ENCODE measurements at places on chromosomes 5 and 9.

- no peak for DNase-seq
Measured at GRCh38 chr9:110258690-110259091, 2.4 kb upstream of the TXN start.

- no peak for DNase-seq
Measured at GRCh38 chr9:92807757-92808725, 43.4 kb upstream of the BICD2 start.

DNA sequence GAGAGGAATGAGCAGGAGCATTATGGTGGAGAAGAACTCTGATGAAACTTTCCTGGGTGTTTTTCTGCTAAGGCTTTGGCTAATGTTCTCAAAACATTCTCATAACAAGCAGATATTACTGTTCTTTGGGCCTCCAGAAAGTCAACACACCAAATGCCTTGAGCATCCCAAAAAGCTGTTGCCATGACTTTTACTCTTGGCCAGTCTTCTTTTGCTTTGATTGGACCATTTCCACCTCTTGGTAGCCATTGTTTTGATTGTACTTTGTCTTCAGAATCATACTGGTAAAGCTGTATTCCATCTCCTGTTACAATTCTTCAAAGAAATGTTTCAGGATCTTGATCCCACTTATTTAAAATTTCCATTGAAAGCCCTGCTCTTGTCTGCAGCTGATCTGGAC, 139.6 kb downstream of the MAN2A1 start:
- DNase-seq: no peak

DNA sequence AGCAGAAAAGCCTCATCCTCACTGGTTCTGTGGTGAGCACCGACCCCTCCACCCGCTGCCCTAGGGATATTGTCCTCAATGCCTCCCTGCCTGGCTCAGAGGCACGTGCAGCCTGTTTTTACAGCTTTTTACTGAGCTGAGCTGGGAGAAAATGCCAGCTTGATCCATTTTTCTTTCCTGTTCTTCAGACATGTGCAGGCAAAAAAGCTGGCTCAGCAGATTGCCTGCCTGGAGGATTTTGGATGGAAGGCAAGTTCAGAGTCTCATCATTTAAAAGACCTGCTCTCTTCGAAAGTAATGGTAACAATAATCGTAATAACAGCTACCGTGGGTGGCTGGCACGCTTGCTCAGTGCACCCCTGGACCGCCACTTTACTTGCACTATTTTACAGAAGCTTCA, 135.0 kb upstream of the SMIM23 start:
- DNase-seq: no peak

- no peak for DNase-seq
Measured at GRCh38 chr5:36635721-36636390, 29.4 kb downstream of the SLC1A3 start.

DNA sequence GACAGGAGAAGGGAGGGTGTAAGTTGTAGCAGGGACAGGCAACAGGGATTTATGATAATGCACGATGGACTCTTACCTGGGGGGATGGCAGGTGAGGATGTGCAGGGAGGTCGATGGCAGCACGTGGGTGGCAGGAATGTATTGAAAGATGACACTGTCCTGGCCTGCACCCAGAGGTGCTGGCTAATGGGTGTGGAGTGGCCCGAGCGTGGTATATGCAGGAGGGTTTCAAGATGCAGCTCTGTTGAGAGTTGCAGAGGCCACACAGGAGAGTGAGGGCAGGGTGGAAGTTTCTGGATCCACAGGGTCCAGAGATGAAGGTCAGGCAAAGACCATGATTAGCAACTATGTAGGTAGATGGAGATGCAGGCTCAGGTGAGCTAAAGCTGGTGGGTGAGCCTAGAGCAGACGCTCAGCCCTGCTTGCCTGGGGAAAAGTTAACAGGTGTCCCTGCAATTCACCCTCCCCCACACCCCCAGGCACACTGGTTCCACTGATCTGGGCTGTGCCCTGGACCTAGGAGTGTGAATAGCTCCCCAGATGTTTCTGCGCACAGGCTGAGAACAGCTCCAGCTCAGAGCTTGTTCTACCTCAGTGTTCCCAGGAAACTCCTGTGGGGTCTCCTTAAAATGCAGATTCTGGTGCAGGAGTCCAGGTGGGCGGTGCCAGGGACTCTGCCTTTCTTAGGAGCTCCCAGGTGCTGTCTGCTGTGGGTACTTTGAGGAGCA, 21.5 kb upstream of the S1PR3 start:
- no peak for DNase-seq

DNA sequence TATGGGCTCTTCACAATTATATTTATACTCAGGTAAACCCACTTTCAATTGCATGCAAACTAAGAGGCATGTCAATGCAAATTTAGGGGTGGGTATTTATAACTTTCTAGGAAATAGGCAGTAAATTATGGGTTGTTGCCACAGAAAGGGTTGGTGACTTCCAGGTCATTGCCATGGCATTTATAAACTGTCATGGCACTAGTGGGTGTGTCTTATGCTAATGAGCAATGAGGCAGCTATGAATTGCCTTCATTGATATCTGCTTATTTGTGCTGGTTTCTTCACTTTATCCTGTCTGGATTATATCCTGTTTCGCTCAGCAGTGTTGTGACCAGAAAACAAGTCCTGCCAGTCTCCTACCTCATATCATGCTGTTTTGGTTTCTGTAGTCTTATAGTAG, 597.3 kb upstream of the DAB2 start:
- DNase-seq: no peak

- no peak for DNase-seq
Measured at GRCh38 chr5:161847941-161848391, at the start of gene GABRA1. TSS of gene GABRA1 (plus strand) at chr5:161848120. CDS start at chr5:161850811, 2,691 bp downstream.

DNA sequence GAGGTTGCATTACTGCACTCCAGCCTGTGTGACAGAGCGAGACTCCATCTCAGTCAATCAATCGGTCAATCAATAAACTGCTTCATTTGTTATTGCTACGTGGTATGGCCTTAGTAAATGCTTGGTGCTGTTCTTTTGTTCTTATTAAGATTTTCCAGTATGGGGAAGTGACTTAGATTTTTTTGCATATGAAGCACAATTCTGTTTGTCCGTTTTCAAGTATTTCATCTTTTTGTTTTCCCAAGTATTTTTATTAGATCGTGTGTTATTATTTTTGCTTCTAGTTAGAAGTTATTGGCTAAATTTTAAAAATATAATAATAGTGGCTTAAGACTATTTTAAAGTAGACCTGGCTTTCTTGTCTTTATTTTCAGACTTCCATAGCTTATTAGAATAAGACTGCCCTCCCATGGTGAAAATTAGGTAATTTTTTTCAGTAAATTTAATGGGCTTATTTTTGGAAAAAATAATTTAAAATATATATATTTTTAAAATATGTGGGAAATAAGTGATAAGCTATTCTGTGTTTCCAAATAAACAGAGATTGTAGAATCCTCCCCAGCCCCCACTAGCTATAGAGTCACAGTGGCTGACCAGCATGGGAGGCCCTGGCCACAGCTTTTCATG, 14.7 kb upstream of the OMD start:
- DNase-seq: no peak

DNA sequence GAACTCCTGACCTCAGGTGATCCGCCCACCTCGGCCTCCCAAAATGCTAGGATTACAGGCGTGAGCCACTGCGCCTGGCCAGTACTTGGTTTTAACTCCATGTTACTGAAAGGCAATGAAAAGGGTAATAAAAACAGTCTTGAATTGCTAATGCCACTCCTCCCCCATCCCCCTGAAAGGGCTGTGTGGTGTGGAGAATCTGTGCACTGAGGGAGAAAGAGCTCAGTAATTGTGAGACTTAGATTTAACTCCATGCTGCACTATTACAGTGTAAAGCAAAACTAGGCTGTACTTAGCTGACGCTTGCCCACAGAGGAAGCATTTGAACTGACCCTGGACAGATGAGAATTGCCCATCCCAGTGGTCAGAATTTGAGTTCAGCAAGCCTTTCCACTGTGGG, 1662.4 kb upstream of the ACO1 start:
- no peak for DNase-seq

- DNase-seq: no peak
Measured at GRCh38 chr5:9833871-9834270, 203.7 kb upstream of the TAS2R1 start.

DNA sequence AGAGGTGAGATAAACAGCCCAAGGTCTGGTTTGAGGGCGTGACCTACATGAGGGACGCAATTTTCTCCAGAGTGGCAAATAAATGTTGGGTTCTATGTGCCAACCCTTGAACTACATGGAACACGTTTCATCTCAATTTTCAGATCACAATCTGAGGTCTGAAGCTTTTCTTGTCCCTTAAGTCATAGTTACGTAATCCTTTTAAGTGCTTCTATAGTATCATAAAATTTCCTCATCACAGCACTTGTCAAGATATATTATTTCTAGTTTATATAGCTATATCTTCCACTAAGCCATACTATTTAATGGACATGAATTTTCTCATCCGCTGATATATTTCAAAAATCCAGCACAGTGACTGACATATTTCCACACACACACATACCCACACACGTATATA, 53.1 kb upstream of the GRIN3A start:
- DNase-seq: no peak

GRCh38 chr9:85030316-85030715, 360.8 kb downstream of the NTRK2 start:
- no peak for DNase-seq

GRCh38 chr9:14029806-14030374, 284.1 kb downstream of the NFIB start:
- no peak for DNase-seq

GRCh38 chr5:68499987-68500386, 284.4 kb downstream of the PIK3R1 start:
- no peak for DNase-seq

GRCh38 chr9:27701016-27701415, 127.7 kb upstream of the C9orf72 start:
- DNase-seq: no peak

- DNase-seq: no peak
Measured at GRCh38 chr9:107751567-107752210, 262.1 kb upstream of the KLF4 start.

DNA sequence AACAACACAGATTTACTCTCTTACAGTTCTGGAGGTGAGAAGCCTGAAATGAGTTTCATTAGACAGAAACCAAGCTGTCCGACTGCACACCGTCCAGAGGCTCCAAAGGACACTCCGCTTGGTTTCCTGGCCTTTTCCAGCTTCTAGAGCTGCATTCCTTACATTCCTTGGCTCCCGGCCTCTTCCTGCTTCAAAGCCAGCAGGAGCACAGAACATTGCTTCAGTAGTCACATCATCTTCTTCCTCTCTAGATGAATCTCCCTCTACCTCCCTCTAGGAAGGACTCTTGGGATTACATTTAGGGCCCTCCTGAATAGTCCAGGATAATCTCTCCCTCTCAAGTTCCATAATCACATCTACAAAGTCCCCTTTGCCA, 213.3 kb downstream of the CDK5RAP2 start:
- no peak for DNase-seq

DNA sequence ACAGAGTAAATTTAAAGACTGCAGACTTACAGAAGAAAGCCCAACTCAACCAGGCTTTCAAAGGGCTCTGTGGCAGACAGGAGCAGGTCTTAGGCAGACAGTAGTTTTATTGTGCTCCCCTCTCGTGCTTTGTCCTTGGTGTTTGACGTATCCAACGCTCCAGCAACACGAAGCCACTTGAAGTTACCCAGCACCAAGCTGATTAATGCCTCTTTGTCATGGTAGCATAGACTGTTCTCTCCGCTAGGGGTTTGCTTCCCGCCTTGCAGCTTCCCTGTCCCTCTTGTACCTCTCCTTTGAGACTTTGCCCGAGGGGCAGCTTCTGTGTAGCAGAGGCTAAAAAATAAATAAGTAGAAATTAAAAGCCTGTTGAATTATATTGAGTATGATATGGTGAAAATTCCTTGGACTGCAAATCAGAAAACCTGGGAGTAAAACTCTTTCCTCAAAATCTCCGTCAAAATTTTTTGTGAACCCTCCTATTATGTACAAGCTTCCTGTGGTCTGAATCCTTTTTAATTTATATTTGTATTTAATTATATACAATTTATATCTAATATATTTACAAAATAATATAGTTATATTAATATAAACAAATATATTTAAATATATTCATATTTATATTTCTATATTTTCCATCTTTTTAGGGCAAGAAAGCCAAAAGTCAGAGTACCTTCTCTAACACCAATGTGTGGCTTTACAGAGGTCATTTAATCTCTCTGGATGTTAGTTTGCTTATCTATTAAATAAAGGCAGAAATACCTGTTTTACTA, 405.4 kb downstream of the DMAC1 start:
- no peak for DNase-seq

DNA sequence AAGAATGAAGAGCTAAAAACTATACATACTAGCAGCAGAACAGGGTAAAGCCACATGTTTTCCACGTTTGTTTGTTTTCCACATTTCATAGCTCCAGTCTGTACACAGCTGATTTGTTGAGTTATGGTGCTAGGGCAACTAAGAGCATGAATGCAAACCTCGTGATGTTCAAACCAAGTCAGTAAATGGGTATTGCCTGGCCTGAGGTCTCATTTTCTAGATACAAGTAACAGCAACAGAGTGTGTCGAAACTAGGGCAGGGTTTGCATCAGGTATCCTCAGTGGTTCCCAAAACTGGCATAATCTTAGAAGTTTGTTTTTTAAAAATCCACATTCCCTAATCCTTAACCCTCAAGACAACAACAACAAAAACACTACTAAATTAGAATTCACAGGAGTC, 89.3 kb downstream of the CEMIP2 start:
- no peak for DNase-seq

GRCh38 chr9:87518702-87519335, 21.2 kb downstream of the DAPK1 start:
- no peak for DNase-seq

DNA sequence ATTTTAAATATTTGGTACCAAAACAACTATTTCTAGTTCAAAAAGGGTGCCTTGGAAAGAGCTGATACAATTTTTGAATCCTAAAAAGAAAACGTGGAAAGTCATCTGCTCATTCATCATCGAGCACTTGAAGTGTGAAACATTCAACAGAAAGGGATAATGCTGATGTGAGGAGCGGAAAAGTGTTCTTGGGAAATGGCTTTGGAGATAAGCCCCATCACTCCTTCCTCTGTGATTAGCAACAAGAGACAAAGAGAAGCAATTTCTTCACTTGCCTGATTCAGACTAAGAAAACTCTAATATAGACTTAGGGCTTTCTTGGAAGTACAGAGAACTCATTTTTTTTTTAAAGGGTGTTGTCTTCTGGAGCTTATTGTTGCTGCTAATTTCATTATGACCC, 74.9 kb downstream of the C9orf152 start:
- no peak for DNase-seq

GRCh38 chr5:4563400-4563799, 576.7 kb upstream of the ADAMTS16 start:
- no peak for DNase-seq

DNA sequence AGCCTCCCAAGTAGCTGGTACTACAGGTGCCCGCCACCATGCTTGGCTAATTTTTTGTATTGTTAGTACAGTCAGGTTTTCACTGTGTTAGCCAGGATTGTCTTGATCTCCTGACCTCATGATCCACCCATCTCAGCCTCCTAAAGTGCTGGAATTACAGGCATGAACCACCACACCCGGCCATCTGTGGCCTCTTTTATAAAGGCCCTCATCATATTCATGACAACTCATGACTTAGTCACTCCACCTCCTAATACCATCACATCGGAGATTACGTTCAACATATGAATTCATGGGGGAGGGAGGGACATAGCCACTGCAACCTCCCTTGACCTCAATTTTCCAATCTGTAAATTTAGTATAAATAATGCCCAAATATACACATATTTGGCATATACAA, 27.2 kb upstream of the PLCXD3 start:
- DNase-seq: no peak

Data from stimulated activated CD8-positive, alpha-beta memory T cell treated with anti-CD3 and anti-CD28 coated beads, Interleukin-15, amount 100 ng/mL, for 24 hours (primary cell).